Progenitor cell of endocrine pancreas (in vitro differentiated cells): ENCODE measurements at places on chromosomes 11 and 22.

- no peak for DNase-seq
Observed at GRCh38 chr11:131504199-131504949, 134.0 kb downstream of the NTM start.

GRCh38 chr22:24443668-24444067 lies 16.3 kb downstream of the ADORA2A start:
- DNase-seq = no peak

DNA sequence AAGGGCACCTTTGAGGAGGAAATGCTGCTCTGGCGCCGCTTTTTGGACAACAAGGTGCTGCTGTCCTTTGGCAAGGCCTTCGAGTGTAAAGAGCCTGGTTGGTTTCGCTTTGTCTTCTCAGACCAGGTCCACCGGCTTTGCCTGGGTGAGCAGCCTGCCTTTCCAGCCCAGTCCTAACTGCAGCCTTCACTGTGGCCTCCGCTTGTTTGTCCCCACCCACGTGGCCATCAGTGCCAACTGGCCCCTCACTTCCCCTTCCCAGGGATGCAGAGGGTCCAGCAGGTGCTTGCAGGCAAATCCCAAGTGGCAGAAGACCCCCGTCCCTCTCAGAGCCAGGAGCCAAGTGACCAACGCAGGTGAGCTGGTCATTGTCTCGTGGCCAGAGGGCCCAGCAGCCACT lies 12.0 kb upstream of the EXT2 start:
- DNase-seq = no peak

GRCh38 chr22:28882545-28882877 lies 861 bp upstream of the ZNRF3 start:
- DNase-seq = no peak

GRCh38 chr22:23772649-23773473 lies at the start of gene MMP11:
Gene MMP11 (plus strand): TSS chr22:23772849. CDS start chr22:23772871, 22 bp downstream.
- peak; percentile 55 for DNase-seq

DNA sequence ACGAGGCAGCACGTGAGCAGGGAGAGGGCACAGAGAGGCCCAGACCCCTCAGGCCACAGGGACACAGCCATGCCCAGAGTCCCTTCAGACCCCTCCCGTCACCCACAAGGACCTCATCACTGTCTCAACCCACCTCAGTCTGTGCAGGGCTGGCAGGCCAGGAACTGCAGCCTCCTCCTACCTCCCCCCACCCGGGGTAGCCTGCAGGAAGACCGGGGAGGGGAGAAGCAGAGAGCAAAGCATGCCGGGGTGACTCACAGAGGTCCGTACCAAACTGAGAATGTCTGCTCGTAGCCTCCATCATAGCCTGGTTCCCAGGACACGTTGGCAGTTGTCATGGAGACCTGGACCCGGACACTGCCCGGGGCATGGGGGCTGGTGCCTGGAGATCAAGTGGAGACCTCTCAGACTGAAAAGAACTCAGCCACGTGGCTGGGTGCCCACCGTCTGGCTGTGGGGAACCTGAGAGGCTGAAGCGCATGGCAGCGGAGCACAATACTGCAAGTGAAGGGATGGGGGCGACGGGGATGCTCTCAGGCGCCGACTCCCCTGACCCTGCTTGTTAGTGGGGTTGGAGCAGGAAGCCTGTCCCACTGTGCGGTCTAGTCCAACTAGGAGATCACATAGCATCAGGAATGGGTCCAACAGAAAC lies 27.2 kb downstream of the IGSF9B start:
- DNase-seq = no peak

DNA sequence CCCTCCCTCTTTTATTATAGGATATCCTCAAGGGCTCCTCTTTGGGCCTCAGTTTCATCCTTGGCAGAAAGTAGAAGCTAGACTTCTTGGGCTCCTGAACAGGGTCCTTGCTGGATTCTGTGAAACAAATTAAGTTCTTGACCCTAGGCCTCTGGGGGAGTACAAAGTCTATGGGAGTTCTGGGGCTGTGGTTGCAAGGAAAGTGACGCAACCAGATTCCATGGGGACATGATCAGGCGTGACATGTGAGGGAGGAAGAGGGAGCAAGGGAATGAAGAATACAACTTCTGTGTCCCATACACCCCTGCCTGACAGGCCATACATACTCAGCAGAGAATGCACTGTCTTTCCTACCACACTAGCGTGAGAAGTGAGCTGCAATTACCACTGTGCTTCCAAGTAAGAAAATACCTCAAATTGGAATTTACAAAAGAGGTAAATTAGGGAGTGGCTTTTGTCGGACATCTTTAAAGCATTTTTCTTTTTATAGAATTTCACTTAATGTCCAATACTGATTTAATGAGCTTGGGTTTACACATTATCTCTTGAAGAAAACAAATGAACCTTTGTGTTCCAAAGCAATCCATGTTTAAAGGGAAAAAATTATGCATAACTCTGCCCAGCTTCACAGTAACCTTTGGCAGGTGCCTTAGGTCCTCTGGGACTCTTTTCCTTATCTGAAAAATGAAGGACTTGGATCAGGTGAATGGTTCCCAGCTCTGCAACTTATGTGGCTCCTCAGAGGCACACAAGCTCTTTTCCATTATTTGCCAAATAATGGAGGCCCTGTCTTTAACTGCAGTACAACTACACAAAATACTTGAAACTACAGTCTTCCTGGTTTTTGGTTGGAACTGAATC lies 38.9 kb downstream of the LIMK2 start:
- DNase-seq = no peak

DNA sequence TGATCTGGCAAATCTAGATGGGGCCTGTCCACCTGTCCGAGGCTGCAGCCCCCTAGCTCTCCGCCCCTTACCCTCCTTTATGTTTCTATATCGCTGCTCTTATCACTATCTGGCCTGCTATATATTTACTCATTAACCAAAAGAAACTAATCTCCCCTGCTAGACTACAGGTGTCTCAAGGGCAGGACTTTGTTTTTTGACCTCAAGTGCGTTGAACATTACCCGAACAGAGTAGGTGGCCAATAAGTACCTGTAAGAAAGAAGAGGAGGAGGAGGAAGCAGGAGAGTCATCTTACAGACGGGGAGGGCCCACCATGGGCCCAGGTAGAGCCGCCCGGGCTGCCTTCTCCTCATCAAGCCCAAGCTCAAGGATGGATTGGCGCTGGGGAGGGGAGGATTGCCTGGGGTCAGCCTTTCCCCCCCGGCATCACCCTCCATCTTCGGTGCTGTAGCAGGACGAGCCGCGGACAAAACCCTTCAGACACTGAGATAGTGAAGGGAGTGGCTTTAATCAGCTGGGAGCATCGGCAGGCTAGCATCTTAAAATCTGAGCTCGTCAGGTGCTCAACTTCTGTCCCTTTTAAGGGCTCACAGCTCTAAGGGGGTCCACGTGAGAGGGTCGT lies 1.2 kb upstream of the P2RY6 start:
- DNase-seq = no peak

- DNase-seq = no peak
Observed at GRCh38 chr11:11937957-11938356, 70.5 kb downstream of the DKK3 start.

- DNase-seq = no peak
Observed at GRCh38 chr11:13972043-13972910, 9.8 kb downstream of the SPON1 start.

GRCh38 chr11:67293090-67293489 lies 4.0 kb downstream of the ANKRD13D start:
- DNase-seq = no peak

DNA sequence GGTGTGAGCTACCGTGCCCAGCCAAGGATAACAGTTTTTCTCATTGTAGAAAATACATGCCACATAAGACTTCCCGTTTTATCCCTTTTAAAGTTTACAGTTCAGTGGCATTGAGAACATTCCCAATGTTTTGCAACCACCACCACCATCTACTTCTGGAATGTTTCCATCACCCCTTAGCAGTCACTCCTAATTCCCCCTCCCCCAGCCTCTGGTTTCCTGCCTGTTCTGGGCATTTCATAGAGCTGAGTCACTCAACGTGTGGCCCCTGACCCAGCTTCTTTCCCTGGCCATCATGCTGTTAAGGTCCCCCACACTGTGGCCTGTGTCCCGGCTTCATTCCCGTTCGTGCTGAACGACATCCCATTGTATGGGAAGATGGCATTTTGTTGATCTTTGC lies 30.7 kb downstream of the FGF4 start:
- DNase-seq = no peak

- no peak for DNase-seq
Observed at GRCh38 chr11:29119707-29120618, 896.9 kb downstream of the KCNA4 start.

DNA sequence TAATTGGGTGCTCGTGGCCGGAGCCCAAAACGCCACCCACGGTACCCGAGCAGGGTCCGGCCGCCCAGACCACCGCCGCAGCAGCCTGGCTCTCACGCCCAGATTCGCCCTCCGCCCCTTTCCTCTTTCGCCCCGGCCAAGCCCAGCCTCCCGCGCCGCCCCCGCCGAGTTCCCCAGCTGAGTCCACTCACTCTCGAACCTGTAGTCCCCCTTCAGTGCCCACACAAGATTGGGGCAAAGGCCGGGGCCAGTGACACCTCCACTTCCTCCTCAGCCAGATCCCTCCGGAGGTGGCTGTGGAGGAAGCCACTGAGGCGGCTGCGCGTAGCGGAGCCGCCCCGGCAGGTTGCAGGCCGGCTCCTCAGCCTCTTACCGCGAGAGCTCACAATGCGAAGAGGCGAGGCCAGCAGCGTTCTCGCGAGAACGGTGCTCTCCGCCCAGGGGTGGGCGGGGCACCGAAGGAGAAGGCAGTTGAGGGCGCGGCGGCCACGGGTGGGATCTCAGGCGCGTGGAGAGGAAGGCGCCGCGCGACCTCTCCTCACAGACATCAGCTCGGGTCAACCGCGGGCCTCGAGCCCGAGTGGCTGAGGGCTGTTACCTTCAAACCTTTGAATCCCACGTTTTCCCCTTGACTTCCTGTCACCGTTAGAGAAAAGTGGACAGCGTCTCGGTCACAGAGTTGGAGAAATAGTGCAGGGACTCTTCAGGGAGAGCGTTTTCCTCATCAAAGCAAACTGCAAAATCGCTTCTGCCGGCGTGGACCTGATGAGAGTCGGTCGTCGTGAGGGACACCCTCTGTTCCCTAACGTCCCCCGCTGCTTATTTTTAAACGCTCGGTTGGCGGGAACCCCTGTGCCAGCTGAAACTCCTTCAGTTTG lies at the start of gene BTBD10:
BTBD10 (minus strand) TSS at position 322 of the 878 bp plus-strand sequence. CDS start 18,098 bp downstream, outside the sequence.
- peak; percentile 87 for DNase-seq

DNA sequence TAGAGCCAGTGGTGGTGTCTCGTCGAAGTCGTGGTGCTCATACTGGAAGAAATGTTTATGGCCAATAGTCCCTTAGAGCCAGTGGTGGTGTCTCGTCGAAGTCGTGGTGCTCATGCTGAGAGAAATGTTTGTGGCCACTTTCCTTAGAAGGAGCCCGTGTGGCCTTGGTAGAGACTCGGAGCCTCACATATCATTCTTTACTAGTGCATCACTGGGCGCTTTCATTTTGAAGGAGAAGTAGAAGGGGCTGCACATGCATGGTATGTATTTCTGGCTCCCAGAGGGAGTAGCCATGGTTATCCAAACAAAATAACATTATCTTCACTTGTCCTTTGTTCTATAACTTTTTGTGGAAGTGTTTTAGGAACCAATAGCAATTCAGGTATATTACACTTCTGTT lies 69.5 kb downstream of the JAM3 start:
- no peak for DNase-seq

DNA sequence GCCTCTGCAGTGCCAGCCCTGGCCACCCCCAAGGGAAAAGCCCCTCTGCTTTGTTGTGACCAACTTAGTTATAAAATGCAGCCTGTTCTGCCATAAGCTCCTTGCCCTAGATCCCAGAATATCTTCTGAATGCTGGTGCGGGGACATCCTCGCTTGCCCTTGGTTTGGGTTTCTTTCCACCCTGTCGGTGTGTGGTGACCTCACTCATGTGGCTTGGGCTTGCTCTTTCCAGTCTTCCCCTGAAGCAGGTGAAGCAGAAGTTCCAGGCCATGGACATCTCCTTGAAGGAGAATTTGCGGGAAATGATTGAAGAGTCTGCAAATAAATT lies 16.7 kb downstream of the CLDN5 start:
- DNase-seq = no peak

GRCh38 chr11:3006505-3007260 lies 14.6 kb upstream of the NAP1L4 start:
- no peak for DNase-seq

DNA sequence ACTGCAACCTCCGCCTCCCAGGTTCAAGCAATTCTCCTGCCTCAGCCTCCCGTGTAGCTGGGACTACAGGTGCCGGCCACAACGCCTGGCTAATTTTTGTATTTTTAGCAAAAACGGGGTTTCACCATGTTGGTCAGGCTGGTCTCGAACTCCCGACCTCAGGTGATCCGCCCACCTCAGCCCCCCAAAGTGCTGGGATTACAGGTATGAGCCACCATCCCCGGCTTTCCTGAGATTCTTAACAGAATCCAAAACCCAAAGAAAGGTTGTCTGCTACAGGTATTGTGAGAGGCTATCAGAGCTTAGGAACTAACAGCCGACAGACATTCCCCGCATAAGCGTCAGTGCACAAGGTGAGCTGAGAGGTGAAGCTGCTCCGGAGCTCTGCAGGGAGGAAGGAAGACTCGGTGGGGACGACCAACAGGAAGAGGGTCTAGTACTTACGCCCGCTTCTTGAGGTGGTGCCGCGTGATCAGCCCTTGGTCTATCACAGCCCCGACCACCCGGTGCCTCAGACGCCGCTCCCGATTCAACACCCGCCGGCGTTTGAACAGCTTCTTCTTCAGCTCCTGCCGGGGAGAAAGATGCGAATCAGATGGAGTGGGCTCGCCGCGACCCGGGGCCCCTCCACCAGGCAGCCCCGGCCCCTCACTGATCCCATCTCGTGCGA lies 470 bp downstream of the C11orf98 start:
- DNase-seq = no peak

DNA sequence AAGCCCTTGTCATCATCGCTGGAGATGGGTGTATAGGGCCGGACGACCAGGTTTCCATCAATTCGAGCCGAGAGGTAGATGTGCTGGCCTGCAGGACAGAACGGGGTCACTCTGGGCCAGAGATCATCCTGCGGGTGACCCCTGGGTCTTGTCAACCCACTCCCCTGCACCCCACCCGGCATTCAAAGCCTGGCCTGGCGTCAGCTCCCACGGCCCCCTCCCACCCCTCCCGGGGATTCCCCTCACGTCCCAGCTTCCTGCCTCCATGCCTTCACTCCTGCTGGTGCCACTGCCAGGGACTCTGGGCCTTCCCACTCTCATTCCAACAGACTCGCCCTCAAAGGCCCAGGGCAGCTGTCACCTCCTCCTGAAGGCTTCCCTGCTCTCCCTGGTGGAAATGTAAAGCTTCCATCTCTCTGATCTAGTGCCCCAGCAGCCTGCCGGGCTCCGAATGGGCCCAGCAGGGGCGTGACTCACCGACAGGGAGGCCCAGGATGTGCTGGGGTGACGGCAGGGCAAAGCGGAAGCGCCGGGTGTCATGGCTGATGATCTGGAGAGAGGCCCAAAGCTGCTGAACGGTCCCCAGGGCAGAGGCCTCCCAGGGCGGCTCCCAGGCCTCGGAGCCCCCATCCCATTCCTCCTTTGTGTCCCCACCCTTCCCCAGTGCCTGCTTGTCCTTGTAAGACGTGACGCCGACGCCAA lies 9.3 kb downstream of the ATP5MGL start:
- no peak for DNase-seq

GRCh38 chr11:1549338-1550330 lies 22.4 kb downstream of the DUSP8 start:
- DNase-seq = no peak
